ENCODE measurements at places on chromosomes 16 and 17. TPM values are rescaled to one million over a fixed set of nuclear protein-coding genes. Genes with fewer than 3 reads are reported as not detected.
A peak's percentile ranks its signal among the peaks of the same experiment; 100 is the strongest.

- H3K4me3 ChIP-seq: no peak overlapping the region
- H3K36me3 ChIP-seq: no peaks in the 10 kb centered on the region
- H3K4me1 ChIP-seq: peaks cover 5% of the 10 kb centered on the region
- DNase-seq: no peak
- H3K27me3 ChIP-seq: peaks cover 76% of the 10 kb centered on the region
These were observed 29.0 kb upstream of the IRF8 start for GRCh38 chr16:85869785-85870558.

DNA sequence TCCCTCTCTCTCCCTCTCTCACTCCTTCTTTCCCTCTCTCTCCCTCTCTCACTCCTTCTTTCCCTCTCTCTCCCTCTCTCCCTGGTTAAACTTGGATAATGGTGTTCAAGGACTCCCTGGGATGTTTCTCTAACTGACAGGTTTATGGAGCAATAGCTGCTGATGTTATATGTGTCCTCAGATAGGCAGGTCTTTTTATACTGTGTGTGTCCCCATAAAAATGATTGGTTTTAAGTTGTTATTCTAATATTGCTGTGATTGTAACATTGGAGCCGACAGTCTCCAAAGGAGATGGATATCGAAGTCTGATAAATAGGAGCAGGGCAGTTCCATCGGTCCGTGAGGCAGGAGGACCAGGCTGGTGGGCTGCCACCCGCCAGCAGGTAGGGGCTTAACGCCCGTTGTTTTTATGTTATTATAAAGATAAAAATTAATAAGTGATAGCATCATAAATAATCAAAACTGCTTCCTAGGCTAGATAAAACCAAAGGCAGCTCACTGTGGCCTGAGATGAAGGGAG lies 38.1 kb upstream of the C16orf82 start:
- H3K4me1 ChIP-seq: no peaks in the 10 kb centered on the region
- H3K4me3 ChIP-seq: no peak overlapping the region
- no peaks in the 10 kb centered on the region for H3K36me3 ChIP-seq
- no peaks in the 10 kb centered on the region for H3K27me3 ChIP-seq

- H3K27ac ChIP-seq: no peak overlapping the region
- peak; percentile 60 for DNase-seq
- no peaks in the 10 kb centered on the region for H3K27me3 ChIP-seq
- H3K36me3 ChIP-seq: peaks cover 6% of the 10 kb centered on the region
- peaks cover 11% of the 10 kb centered on the region for H3K4me1 ChIP-seq
These were observed 10.4 kb downstream of the PRR11 start for GRCh38 chr17:59165933-59166342.

DNA sequence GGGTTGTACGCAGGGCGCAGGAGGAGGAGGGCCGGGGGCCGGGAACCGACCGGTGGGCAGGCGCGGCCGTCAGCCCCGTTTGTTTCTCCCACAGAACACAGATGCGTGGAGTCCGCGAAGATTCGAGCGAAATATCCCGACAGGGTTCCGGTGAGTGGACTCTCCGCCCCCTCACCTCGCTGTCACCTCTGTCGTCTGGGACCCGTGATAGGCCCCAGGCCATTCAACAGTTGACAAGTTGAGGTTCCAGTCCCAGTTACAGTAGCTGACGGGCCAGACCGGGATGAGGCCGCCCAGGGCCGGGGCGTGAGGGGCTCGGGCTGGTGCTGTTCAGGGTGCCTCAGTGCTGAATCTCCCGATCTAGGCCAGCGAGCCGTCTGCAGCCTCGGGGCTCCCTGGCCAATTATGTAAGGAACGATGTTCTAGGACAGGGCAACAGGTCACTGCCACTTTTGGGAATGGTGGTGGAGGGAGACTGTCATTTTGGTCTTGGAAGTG lies 628 bp downstream of the GABARAPL2 start:
- peak overlapping the region; percentile 80 for H3K27ac ChIP-seq
- H3K27me3 ChIP-seq: peaks cover 13% of the 10 kb centered on the region
- H3K4me1 ChIP-seq: peaks cover 7% of the 10 kb centered on the region
- DNase-seq: peak; percentile 4
- H3K4me3 ChIP-seq: peak overlapping the region; percentile 83

The STH gene
- total RNA-seq: not detected

The HCFC1R1 gene
- total RNA-seq: 20.4 TPM

The ERBB2 gene
- total RNA-seq: 33.7 TPM
